ENCODE measurements at places on chromosomes 1 and 21.

DNA sequence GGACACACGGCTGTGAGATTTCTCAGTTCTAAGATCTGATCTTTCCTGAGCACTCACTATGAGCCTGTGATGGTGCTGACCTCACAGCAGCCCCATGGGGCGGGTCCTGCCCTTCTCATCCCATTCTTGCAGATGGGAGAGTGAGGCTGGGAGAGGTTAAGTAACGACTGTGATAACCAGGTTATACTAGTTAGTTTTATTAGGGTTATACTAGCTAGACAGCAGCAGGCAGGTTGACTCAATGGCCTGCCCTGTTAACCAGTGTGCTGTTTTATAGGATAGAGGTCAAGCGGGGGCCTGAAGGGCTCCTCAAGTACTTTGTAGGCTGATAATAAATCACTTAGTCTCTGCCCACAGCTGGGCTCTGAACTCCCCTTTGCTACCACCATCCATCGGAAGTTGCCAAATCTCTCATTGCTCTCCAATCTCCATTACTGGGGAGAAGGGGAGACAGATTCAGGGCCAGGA, 4.8 kb downstream of the CNTN2 start:
- DNase-seq = no peak

GRCh38 chr1:234538062-234538731, 59.2 kb upstream of the TARBP1 start:
- DNase-seq = peak; percentile 45

- DNase-seq = no peak
Observed at GRCh38 chr1:150015651-150016131, 5.2 kb upstream of the OTUD7B start.

DNA sequence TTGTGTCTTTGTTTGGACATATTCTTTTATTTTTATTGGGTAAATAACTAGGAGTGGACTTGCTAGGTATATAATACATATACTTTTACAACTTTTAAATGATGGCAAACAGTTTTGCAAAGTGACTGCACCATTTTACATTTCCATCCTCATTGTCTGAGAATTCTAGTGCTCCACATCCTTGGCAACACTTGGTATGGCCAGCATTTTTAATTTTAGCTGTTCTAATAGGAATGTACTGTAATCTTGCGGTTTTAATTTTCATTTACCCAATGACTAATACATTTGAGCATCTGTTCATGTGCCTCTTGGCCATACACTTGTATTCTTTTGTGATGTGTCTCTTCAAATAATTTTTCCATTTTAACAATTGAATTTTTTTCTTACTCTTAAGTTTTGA, 37.0 kb upstream of the ATP6V1G3 start:
- no peak for DNase-seq

GRCh38 chr1:64523413-64524337, 53.7 kb downstream of the CACHD1 start:
- DNase-seq = no peak

DNA sequence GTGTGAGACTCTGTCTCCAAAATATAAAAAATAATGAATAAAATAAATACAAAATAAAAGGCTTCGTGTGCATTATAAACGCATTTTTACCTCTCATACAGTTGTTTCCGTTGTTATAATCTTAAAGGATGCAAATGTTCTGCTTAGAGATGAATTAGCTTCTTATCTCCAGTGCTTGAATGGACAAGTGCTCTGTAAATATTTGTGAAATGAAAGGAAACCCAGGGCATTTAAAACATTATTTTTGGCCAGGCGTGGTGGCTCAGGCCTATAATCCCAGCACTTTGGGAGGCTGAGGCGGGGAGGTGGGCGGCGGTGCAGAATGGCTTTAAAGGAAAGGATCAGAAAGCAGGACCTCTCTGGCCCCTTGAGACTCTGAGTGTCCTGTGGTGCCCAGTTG, 94.5 kb downstream of the HUNK start:
- no peak for DNase-seq

GRCh38 chr21:43676391-43676790, 17.0 kb downstream of the RRP1B start:
- DNase-seq = no peak

GRCh38 chr1:3471356-3472087, 17.1 kb downstream of the ARHGEF16 start:
- peak; percentile 24 for DNase-seq

DNA sequence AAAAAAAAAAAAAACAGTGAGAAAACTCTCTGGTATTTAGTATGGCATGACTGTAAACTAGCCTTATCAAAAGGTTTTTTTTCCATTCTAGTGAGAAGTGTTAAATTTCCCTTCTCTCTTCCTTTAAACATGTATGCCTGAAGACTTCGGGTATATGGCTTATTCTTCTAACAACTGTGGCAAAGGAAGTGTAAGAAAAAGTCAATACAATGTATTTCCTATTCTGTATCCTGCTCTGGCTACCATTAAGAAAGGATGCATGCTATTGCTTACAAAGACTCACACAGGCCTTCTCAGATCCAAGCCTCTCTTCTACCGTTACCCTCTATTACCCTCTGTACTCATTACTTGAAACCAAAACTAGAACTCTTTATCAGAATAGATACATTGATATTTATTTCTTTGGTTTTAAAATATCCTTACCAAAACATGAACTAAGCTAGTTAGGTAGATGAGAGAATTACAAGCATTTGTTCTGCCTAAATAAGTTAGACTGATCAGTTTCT, 8.4 kb downstream of the CEPT1 start:
- DNase-seq = no peak

GRCh38 chr1:47229031-47229885, 2.8 kb downstream of the TAL1 start:
- DNase-seq = no peak

DNA sequence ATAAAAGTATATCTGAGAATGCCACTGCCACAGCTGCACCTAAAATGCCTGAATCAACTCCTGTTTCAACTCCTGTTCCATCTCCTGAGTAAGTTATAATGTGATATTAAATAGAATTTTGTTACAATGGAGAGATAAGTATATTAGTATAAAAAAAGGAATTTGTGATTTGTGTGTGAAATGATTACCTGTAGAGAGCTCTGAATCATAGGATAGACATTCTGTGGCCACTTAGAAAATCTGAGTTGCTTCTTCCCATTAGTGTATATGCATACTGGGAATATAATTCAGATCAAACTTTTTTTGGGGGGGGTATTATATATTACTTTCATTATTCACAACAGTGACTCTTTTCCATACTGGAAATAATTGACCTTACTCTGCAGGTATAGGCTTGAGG, 52.9 kb downstream of the SUCO start:
- DNase-seq = no peak

DNA sequence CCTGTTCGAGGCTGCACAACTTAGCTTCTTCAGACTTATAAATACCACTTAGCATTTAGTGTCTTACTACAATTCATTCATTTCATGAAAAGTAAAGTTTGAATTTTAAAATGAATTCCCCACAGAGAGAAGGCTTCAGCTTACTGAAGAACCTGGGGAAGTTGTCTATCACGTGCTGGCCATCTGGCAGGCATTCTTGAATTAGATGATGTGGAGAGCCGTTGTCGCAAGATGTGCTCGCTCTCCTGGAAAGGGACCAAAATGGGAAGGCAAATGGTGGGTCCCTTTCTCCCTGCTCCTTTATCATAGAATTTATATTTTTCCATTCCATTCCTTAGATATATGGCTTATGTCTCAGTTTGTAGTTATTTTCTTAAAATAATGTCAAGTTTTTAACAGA, 90.5 kb downstream of the CD247 start:
- DNase-seq = peak; percentile 44

DNA sequence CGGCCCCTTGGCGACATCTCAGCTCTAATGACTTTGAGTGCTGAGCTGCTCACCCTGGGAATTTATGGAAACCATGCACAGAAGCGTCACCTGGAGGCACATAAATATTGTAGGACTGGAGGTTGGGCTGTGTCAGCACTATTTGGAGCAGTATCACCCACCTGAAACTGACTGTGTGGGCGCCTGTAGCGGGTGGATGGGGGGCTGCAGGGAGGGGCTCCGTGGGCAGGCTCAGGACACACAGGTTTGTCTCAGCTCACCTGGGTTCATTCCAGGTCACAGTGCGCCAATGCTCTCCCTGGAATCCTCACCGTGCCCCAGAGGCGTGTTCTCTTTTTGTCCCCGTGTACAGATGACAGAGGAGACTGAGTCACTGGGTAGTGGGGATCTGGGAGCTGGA, 74.8 kb upstream of the ACTL8 start:
- DNase-seq = no peak

DNA sequence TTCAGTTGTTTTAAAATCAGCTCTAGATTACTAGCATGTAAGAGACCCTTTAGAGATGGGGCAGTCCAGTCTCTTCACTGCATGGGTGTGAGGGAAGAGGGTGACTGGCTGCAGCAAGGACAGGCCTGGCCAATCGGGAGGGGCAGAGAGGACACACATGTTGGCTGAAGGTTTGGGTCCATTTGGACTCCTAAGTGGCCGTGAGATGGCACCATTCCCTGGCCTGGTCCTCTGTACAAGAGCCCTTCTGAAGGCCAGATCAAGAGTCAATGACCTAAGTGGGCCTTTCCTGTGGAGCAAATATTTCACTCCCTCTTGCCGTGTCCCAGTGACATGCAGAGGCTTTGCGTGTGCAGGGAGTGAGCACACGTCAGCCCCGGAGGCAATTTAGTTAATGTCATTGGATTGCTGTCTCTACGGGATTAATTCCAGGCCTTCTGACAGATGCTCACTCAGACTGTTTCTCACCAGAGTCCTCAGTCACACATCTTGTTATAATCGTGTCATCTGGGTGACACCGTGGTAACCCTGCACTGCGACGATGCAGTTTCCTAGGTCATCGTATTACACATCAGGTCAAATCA, 613.0 kb downstream of the NPHP4 start:
- DNase-seq = no peak

DNA sequence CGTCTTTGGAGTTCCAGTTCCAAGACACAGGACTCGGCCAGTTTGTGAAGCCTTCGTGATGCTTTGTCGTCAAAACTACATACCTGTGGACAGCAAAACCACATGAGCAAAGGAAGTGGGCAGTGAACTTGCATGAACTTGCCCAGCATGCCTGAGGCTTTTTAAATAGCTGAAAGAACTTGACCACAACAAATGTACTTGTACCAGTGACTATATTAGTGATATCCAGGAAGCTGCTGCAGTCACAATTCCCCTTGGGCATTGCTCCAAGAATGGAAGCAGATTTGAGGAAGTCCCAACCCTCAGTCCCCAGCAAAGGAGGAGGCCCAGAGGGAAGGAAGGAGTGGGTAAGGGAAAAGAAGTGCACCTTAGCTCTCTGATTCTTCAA, 2.6 kb downstream of the FUCA1 start:
- no peak for DNase-seq

Measured in cerebellar cortex (tissue), 1 donor.